ENCODE measurements at places on chromosomes 4 and X.

GRCh38 chr4:39134683-39135306 lies 47.5 kb upstream of the WDR19 start:
- no peak for DNase-seq

GRCh38 chrX:2521927-2522386 lies 21.2 kb upstream of the DHRSX start:
- no peak for DNase-seq

DNA sequence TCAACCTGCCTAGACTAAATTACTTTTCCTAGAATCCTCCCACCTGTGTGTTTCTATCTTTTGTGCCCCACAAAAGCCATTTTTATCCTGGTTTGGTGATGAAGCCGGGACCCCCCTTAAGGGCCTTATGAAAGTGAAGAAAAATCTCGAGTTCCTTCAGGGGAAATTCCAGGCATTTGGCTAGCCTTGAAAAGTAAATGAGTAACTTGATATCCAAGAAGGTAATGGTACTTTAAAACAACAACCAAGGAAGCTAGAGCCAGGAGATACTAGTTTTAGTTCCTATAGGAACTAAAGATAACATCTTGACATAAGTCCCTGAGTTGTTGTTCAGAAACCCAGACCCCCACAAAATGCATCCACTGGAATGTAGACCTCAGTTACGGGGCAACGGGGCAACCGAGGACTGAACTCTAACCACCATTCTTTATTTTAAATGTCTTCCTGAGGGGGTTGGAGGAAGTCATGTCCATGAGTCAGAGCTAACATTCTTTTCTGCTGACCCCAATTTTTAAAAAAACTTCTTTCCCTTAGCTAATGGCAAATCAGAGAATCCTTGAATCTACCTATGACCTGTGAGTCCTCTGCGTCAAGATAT lies 73.9 kb downstream of the VCX3A start:
- no peak for DNase-seq

DNA sequence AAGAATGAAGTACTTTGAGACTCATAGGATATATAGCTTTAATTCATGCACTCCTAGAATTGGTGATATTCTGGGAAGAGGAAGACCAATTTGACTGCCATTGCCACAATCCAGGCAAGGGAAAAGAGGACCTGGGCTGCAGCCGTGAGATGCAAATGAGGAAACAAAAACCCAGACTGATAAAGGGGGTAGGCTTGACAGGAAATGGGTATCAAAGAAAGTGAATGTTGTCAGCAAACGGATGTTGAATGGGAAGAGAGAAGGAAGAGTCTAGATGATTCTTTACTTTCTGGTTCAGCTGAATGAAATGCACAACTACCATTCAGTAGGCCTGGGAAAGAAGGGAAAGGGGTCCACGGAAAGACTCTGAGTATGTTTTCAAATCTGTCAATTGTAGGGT lies 17.1 kb upstream of the ARHGEF6 start:
- DNase-seq: no peak

DNA sequence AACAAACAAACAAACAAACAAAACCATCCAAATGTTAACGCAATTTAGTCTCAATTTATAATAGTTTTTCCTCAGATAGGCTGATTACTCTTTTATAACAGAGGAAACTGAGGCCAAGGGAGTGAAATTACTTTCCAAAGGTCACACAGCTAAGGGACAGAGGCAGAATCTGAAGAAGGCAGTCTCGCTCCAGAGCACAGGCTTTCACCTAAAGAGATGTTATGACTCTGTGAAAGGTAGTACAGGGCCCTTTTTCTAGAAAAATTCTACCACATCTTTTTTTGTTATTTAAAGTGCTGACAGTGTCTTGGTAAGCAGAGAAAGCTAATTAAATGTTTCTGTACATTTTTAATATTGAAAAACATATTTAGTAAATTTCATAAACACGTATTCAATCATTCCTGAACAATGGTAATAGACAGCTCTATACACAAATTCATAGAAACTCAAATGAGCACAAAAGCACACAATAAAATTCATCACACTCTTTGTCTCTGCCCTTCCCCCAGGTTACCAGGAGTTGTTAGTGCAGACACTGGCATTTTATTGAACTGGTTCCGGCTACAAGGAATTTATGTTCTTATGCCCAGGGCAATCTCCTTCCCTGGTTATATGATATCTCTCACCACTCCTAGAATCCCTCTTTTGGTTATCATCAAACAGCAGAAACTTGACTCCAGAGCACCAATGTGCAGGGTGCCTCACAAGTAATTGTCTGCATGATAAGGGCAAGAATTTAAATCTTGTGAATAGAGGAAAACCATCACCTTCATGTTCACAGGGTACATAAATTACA lies 7.7 kb upstream of the APBB2 start:
- no peak for DNase-seq

GRCh38 chrX:140091125-140091886 lies 126.0 kb upstream of the CXorf66 start:
- DNase-seq: no peak

DNA sequence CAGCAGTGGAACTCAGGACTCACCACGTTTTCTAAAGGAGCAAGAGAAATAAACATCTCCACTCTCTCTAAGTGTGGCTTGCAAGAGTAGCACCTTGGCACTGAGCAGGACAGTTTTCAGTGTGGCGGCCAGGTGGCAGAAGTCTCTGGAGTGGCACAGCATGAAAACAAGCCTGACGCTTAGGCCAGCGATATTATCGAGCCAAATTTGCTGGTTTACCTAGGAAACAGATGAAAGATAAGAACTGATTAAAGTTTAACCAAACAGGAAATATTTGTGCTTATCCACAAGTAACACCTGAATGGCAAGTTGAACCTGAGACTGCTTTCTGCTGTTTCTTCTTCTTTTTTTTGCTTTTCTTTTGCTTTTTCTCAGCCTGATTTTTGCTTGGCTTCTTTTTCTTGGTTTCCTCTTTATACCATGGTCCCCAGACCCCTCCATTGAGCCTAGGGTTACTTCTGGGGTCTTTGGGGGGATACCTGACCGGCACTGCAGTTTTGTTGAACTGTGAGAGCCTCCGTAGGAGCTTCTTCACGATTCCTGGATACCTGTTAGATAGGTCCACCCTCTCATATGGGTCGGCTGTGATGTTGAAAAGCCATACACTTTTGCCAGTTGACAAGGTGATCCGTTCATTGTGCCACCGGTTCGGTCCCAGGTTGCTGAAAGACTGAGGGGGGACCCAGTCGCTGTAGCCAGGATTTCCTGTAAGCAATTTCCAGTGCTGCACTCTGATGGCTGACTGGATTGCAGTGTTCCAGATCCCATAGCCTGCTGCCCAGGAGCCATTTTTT lies 77.3 kb downstream of the ARSJ start:
- peak; percentile 22 for DNase-seq

GRCh38 chr4:179634862-179635261 lies 2192.6 kb upstream of the AGA start:
- DNase-seq: no peak

DNA sequence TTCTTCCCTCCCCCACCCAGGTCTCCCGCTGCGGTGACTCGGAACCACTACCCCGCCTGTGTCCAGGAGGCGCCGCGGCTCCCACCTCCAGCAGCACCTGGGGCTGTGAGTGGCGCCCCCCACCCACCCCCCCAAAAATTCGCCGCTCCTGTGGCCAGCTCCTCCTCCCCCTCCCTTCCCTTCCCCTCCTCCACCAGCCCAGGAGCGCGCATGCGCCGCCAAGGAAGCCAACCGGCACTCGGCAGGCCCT lies 278 bp downstream of the CLOCK start:
- no peak for DNase-seq

GRCh38 chr4:138255917-138256597 lies 13.9 kb upstream of the SLC7A11 start:
- no peak for DNase-seq

DNA sequence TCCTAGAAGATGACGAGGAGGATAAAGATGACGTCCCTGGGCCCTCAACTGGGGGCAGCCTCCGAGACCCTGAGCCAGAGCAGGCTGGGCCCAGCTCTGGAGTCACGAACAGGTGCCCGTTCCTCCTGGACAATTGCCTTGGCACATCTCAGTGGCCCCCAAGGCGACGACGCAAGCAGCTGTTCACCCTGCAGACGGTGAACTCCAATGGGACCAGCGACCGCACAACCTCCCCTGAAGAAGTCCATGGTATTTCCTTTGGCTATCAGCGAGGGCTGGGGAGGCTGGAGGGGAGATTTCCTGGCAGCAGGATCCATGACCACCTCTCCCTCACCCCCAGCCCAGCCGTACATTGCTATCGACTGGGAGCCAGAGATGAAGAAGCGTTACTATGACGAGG lies 11.9 kb downstream of the USP11 start:
- DNase-seq: no peak

GRCh38 chrX:136147315-136147901 lies at the start of gene FHL1:
Gene FHL1, plus strand, starts transcription at chrX:136147533.
- peak; percentile 16 for DNase-seq

GRCh38 chrX:100695302-100695701 lies 36.6 kb downstream of the SYTL4 start:
- DNase-seq: no peak

GRCh38 chrX:14038375-14039085 lies 8.8 kb upstream of the GEMIN8 start:
- DNase-seq: no peak

GRCh38 chrX:40772290-40772689 lies 36.9 kb upstream of the MED14 start:
- no peak for DNase-seq

DNA sequence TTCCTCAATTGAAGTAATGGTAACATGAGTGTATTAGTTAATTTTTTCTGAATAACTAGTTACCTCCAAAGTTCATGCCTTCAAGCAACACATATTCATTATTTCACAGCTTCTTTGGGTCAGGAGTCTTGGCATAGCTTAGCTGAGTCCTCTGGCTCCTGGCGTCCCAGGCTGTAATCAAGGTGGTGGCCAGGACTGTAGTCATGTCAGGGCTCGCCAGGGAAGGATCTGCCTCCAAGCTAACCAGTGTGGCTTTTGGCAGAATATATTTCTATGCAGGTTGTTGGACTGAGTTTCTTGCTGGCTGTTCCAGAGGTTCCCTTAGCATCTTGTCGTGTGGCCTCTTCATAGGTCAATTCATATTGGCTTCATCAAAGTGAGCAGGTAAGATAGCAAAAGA lies 10.0 kb upstream of the HS3ST1 start:
- DNase-seq: no peak

GRCh38 chrX:155767051-155767875 lies 113.9 kb upstream of the VAMP7 start:
- no peak for DNase-seq

- no peak for DNase-seq
Measured at GRCh38 chrX:123188081-123188480, 4.0 kb downstream of the GRIA3 start.

DNA sequence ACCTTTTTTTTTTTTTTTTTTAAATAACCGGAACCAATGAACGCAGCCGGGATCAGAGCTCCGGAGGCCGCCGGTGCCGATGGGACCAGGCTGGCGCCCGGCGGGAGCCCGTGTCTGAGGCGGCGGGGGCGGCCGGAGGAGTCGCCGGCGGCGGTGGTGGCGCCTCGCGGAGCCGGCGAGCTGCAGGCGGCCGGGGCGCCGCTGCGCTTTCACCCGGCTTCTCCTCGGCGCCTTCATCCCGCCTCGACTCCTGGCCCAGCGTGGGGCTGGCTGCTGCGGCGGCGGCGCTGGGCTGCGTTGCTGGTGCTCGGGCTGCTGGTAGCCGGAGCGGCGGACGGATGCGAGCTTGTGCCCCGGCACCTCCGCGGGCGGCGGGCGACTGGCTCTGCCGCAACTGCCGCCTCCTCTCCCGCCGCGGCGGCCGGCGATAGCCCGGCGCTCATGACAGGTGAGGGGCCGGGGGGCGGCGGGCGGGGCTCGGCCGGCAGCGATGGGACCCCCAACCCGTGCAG lies 337 bp downstream of the STIM2 start:
- DNase-seq: no peak

GRCh38 chr4:8723222-8723980 lies 130.8 kb downstream of the CPZ start:
- no peak for DNase-seq

GRCh38 chr4:3266076-3266475 lies 17.1 kb downstream of the MSANTD1 start:
- DNase-seq: no peak

DNA sequence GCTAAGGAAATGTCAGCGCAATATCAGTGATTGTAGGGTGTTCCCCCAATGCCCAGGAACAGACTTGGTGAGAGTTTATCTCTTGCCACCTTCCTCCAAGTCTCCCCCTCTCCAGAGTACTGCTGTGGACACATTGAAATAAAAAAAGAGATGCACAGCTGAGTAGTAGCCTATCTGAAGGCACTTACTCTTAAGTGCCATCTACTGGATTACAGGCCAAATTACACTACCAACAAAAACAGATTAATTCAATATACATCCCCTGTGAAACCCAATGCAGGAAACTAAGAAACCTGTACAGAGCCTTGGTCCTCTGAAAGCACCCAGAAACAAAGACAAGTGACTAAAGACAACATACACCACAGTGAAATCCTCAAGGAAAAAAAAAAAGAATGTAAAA lies 460.3 kb downstream of the ZIC3 start:
- DNase-seq: no peak

GRCh38 chrX:107985033-107985432 lies 2.9 kb upstream of the TEX13B start:
- no peak for DNase-seq

DNA sequence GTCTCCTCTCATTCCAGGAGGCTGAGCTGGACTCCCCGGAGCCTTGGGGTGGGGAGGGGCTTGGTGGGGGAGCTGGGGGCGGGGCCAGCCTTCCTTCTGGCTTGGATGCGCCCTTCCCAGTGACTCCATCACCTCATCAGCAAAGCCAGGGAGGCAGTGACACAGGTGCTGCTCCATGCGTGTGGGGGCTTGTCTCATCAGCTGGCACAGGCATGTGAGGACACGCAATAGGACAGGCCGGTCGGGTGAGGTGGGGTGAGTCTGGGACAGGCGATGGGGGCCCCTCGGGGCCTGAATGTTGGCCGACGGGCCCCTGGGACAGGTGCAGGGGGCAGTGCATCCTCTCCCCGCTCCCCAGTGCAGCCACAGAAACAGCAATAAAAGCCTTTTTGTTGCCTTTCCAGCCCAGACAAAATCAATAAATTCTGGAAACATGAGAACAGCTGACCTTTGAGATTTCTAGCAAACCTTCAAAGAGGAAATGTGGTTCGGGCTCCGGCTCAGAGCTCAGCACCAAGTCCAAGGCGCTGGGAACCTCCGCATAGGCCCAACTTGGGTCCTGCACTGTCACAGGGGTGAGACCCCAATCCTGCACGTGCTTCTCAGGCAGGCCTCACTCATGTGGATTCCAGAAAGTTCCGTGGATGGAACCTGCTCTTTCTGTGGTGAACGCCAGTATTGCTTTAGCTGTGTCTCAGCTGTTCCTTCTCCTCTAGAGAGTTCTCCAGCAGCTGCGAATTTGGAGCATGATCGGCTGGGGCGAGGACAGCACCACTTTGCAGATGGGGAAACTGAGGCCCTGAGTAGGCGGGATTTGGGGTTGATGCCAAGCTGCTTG lies 18.5 kb downstream of the ADRA2C start:
- DNase-seq: no peak

DNA sequence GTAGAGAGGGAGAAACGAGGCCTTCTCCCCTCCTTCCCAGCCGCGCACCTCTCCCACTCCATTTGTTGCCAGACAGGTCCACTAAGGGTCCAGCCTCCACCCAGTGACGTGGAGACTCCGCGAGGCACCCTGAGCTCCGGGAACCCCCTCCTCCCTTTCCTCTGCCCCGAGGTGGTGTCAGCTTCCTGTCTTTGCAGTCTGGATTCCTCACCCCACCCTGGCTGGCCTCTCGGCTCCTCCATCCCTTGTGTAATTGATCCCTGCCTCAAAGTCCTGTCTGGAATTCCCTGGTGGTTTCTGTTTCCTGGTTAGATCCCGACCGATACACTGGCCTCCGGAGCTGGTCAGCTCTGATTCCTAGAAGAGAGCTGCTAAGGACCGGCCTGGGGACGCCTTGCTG lies 105.9 kb upstream of the SCOC start:
- DNase-seq: no peak
